ENCODE measurements at places on chromosomes 7 and 10.

DNA sequence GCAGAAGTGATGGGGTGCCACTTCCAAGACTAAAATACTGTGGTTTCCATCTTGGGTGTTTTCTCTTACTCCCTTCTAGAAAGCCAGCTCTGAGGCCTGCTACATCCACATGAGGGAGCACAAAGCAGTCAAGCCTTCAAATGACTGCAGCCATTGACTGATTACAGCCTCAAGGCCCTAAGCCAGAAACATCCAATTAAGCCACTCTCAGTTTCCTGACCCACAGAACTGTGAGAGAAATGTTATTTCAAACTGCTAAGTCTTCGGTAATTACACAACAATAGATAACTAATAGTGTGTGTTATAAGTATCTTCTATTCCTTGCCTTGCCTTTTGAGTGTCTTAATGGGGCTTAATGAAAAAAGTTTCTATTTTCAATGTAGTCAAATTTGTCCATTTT, 24.8 kb downstream of the BRAF start:
- DNase-seq: no peak

GRCh38 chr7:78169992-78170391, 371.4 kb downstream of the PHTF2 start:
- DNase-seq: no peak

DNA sequence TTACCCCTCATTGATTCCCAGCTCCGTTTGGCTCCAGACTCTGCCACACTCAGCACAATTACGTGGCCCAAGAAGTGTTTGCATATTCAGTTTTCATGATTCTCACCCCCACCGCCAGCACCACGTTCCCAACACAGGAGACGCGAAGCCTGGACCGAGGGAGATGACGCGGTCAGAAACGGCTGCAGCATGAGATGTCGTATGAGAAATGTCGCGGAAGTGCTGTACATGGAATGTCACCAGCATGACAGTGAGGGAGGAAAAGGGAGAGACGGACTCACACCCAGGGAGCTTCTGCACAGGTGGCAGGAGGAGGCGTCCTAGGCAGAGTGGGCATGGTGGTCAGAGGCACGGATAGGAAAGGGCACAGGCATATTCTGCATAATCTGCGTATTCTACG, 188.3 kb downstream of the WDR37 start:
- DNase-seq: no peak

DNA sequence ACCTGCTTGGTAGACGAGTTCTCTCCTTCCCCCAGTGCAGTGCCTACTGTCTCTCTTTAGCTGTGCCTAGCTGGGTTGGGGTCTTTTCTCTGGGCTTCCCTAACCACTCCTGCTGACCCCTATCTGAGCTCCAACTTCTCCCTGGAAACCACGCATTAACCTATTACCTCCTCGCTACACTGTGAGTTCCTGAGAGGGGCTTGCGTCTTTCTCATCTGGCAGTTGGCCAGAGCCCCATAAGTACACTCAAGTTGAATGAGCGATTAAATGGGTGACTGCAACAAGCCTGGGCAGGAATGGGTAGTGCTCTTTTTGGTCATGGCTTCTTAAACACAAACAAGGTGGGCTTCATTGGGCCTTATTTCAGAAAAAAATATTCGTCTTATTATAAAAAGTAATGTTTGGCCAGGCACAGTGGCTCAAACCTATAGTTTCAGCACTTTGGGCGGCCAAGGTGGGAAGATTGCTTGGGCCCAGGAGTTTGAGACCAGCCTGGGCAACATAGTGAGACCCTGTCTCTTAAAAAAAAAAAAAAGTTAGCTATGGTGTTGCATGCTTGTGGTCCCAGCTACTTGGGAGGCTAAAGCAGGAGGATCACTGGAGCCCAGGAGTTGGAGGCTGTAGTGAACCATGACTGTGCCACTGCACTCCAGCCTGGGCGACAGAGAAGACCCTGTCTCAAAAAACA, 41.4 kb downstream of the SYPL1 start:
- DNase-seq: no peak

GRCh38 chr10:110916554-110917346, 2.2 kb downstream of the BBIP1 start:
- no peak for DNase-seq

- no peak for DNase-seq
Measured at GRCh38 chr7:35485436-35485835, 209.5 kb downstream of the HERPUD2 start.

- DNase-seq: no peak
Measured at GRCh38 chr10:33231621-33232350, 102.7 kb downstream of the NRP1 start.

Data from GDM1 (cell line).